ENCODE measurements at places on chromosomes 4 and X. TPM values are rescaled to one million over a fixed set of nuclear protein-coding genes. Genes with fewer than 3 reads are reported as not detected.
A peak's percentile ranks its signal among the peaks of the same experiment; 100 is the strongest.

EGF gene
- total RNA-seq: 1.7 TPM

DNA sequence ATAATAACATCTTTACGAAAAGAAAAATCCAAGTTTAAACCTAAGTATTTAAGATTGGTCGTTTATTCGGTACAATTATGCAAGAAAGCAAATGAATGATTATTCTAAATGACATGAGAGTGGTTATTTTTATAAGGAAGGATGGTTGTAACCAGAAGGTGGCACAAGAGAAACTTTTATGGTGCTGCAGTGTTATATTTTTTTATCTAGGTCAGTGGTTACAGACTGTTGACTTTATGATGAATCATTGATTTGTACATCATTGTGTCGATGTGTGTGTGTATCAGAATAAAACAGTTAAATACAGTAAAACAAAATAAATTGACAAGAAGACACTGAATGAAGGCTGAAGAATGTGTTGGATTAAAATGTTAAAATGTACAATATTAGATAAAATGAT, 9.8 kb downstream of the DCAF8L2 start:
- no peak for DNase-seq

GRCh38 chr4:31844350-31844749, 1124.2 kb downstream of the PCDH7 start:
- no peak for DNase-seq

GRCh38 chr4:130141651-130142050, 1045.7 kb downstream of the C4orf33 start:
- DNase-seq: no peak

DNA sequence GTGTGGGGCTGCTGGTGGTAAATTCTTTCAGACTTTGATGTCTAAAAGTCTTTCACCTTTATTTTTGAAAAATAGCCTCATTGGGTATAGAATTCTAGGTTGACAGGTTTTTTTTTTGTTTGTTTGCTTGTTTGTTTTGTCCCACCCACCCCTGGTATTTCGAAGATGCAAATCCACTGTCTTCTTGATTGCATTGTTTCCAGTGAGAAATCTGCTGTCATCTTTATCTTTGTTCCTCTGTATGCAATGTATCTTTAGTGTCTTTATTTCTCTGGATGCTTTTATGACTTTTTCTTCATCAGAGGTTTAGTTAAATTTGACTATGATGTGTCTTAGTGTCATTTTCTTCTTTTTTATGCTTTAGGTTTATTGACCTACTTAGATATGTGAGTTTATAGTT, 21.3 kb upstream of the HCCS start:
- no peak for DNase-seq

DNA sequence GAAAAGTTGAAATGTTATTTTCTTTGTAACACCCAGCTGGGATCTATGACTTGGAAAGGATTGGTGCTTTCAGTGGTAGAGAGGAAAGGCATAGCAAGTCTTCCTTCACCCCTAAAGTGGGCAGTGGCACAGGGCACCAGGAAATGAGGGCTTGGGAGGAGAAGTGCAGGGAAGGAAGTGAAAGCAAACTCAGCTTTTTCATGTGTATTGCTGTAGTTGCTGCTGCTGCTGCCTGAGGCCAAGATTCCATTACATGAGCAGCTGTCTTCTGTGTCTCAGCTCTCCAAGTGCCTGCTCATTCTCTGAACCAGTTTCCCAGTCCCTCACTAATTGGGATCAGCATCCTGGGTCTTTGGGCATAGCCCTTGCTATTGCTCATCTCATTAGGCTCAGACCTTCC, 2.6 kb downstream of the HCCS start:
- peak; percentile 28 for DNase-seq

DNA sequence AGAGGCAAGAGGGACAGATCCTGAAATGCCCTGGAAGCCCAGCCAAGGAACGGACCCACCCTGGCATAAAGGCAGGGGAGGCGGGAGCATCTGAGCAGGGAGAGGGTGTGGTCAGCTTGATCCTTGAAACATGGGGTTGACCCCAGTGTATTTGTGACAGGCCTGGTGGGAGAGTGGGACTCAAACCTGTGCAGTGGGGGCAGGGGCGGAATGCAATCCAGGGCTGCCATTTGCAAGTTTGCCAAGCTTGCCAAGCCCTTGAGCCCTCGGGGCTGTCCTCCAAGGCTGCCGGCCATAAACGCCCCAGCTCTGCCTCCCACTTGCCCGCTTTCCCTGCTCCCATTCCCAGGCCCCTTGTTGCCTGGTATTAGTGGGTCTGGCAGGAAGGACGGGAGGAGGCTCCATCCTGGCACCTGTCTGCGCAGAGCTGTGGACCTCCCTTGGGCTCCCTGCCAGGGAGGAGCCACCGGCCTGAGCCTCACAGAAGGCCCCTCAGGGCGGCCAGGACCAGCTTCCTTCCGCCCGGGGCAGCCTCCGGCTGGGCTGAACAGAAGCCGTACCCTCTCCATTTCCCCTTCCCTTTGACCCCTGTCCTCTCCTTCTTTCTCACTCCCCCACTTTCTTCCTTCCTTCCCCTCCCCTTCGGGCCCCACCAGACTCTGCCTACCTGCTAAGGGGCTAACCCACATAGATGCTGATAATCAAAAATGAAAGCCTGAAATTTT, 661 bp downstream of the S100P start:
- DNase-seq: no peak

GRCh38 chr4:103073792-103074438, 2.6 kb downstream of the SLC9B2 start:
- DNase-seq: peak; percentile 17

Data from HFFc6 (cell line).